Lower leg skin (tissue), 4 donors: ENCODE measurements at places on chromosomes 2 and 18.

- DNase-seq: no peak
Measured at GRCh38 chr2:98748292-98749065, 17.5 kb upstream of the MGAT4A start.

GRCh38 chr18:28855524-28855923, 678.6 kb upstream of the CDH2 start:
- DNase-seq: no peak

GRCh38 chr2:70936979-70937811, 1.5 kb downstream of the ATP6V1B1 start:
- DNase-seq: peak; percentile 69

DNA sequence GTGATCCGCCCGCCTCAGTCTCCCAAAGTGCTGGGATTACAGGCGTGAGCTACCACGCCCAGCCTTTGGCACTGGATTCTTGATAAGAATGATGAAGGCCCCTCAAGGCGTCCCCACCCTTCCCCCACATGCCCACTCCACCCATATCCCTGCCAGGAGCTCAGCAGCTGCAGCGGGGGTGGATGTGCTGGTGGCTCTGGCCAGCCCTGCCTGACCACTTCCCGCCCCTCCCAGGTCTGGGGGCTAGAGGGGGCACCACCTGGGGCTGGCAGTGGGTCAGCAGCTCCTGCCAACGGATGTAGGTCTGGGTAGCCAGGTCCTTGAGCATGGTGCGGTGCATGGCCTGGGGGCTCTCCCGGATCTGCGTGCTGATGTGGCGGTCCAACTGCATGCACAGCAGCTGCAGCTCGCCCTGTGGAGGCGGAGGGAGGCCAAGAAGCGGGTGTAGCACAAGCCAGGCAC, 7.8 kb upstream of the SEMA4C start:
- no peak for DNase-seq

GRCh38 chr18:54968807-54969206, 9.5 kb upstream of the CCDC68 start:
- DNase-seq: no peak

GRCh38 chr2:216735668-216736067, 40.3 kb upstream of the IGFBP5 start:
- DNase-seq: no peak

DNA sequence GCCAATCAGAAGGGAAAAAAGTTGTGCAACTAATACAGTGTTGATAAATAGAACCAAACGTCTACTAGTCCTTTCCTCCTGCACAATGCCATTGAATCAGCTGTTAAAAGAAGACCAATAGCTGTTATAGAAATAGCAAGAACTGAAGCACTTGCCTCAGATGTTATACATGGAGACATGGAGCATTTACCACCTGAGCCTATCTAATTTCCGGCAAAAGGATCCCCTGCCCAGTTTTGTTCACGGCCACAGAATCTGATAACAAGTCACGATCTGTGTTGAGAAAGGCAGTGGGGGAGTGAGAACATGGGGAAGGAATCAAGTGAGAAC, 285.4 kb downstream of the ZEB2 start:
- no peak for DNase-seq
